ENCODE measurements at places on chromosomes 4 and X. TPM values are rescaled to one million over a fixed set of nuclear protein-coding genes. Genes with fewer than 3 reads are reported as not detected.

F8A2 gene
- total RNA-seq = not detected

PNMA5 gene
- total RNA-seq = not detected

BEX1 gene
- 0.61 TPM for total RNA-seq

NLGN4X gene
- total RNA-seq = 0.24 TPM

SASH3 gene
- not detected for total RNA-seq

POU3F4 gene
- not detected for total RNA-seq

DCAF8L2 gene
- total RNA-seq = not detected

MCTS1 gene
- 29.4 TPM for total RNA-seq

FAM199X gene
- total RNA-seq = 19.8 TPM

TLL1 gene
- total RNA-seq = 1.5 TPM
